Activated naive CD4-positive, alpha-beta T cell treated with Interleukin-2 at 50 U/mL for 16 hours (primary cell): ENCODE measurements at places on chromosomes 3 and 15.

DNA sequence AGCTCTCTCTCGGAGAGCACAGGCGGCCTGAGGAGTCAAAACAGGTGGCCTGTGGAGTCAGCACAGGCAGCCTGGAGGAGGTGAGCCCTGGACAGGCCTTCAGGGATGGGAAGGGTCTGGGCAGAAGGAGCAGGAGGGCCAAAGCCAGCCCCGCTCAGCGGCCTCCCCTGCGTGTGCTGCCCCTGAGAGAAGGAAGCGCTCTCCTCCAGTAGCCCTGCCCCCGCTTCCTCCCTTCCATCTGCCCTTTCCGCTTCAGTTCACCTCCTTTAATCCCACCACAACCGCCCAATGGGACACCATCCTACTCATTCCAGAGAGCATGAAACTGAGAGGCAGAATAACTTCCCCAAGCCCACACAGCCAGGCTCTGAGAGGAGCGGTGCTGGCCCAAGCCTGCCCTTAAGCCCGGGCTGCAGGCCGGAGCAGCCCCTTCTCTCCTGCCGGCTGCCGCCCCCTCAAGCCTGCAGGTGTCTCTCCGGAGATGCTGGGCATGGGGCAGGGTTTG, 3.2 kb upstream of the NR2E3 start:
- DNase-seq, result no peak

DNA sequence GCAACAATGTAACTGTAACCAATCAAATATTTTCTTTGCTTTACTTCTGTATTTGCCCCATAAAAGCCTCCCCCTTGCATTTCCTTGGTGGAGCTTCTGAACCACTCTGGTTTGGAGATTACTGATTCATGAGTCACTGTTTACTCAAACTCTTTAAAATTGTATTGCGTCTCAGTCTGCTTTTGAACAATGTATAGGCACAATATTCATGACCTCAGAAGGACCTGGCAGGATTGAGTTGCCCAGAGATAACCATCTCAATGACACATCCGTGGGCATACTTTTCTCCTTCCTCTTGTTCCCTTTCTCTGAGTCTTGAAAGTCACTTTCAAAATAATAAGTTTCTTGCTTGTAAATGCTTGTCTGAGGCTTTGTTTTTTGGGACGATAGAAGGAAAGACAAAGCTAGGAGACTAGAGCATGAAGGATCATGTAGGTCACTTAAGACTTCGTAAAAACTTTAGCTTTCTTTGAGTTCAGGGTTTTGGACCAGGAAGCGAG, 57.1 kb upstream of the POU1F1 start:
- peak; percentile 18 for DNase-seq

GRCh38 chr3:38649500-38650247, at the start of gene SCN5A:
TSS of gene SCN5A (minus strand) at chr3:38649687. CDS start at chr3:38633307, 16,380 bp downstream.
- DNase-seq, result peak; percentile 63

- DNase-seq, result no peak
Observed at GRCh38 chr15:74461847-74462511, 1.0 kb upstream of the UBL7 start.

- no peak for DNase-seq
Observed at GRCh38 chr3:11434563-11435096, 162.4 kb downstream of the ATG7 start.

DNA sequence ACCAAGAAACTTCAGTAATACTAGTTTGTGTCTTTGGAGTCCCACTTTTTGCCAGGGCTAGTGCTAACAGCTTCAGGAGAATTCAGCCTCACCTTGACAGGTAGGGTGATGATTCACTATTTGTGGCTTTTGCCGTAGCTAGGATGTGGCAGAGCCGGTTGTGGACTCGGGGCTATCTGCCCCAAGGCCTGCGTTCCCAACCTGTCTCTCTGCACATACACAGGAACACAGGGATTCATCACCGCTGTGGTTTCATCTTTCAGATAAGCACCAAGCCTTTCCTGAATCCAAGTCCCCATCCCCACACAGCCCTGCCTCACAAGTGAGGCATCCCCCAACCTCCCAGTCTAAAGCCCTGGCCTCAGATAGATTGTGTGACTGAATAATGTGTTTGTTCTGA, 45.2 kb upstream of the POLG start:
- no peak for DNase-seq

- no peak for DNase-seq
Observed at GRCh38 chr3:117547956-117548550, 838.5 kb downstream of the TUSC7 start.
